Activated T-helper 2 cell treated with anti-CD3 and anti-CD28 coated beads, Interferon-gamma antibody, Interleukin-2, Interleukin-4, amounts not matched to agents 10 μg/mL and 5 μg/mL and 100 μg/mL, durations not matched to agents 14 hours and 24 hours and 36 hours (primary cell): ENCODE measurements at places on chromosomes 5 and 9. TPM values are rescaled to one million over a fixed set of nuclear protein-coding genes. Genes with fewer than 3 reads are reported as not detected.

KDM3B gene
- 52.8 and 54.5 TPM in 2 replicates for total RNA-seq

DNA sequence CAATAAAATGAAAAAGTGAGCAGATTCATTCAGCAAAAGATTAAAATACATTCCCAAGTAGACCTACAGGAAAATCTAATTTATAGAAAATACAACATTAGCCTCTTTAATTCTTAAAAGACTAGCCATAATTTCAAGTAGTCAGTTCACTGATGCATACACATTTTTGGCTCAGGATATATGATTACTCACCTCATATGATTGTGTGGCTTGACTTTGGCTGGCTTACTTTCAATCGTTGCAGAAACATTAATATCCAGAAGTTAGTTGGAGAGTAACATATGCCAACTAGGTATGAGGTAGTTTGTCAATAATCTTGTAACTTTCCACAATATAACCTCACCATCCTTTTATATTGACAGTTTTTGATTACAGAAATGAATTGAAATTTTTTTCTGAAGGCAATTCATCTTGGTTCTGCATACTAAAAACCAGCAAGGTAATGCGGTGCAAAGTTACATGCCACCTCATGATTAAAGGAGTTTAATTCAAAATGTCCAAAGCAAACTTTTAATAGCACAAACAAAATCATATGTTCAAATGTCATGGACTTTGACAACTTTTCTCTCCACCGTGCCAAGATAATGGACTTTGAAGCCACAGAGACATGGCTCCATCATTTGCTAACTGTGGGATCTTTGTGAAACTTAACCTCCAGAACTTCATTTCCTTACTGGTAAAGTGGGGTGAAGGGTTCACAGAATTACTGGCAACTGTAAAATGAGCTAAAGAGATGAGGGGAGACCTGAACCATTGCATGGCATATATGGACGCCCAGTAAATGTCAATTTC, 76.6 kb upstream of the PAM start:
- no peak for DNase-seq

GRCh38 chr5:32233220-32233695, 59.1 kb upstream of the GOLPH3 start:
- no peak for DNase-seq

DNA sequence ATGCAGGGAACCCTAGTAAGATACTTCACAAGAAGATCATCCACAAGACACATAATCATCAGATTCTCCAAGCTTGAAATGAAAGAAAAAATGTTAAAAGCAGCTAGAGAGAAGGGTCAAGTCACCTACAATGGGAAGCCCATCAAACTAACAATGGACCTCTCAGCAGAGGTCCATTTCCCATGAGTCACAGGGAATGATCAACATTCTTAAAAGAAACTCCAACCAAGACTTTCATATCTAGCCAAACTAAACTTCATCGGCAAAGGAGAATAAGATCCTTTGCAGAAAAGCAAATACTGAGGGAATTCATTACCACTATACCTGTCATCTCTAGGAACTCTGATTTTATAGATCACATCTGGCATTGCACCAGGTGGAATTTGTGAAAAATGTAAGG, 52.9 kb upstream of the SPATA31E1 start:
- DNase-seq: no peak

- DNase-seq: no peak
Observed at GRCh38 chr5:135185481-135186065, 151.5 kb upstream of the PITX1 start.

DNA sequence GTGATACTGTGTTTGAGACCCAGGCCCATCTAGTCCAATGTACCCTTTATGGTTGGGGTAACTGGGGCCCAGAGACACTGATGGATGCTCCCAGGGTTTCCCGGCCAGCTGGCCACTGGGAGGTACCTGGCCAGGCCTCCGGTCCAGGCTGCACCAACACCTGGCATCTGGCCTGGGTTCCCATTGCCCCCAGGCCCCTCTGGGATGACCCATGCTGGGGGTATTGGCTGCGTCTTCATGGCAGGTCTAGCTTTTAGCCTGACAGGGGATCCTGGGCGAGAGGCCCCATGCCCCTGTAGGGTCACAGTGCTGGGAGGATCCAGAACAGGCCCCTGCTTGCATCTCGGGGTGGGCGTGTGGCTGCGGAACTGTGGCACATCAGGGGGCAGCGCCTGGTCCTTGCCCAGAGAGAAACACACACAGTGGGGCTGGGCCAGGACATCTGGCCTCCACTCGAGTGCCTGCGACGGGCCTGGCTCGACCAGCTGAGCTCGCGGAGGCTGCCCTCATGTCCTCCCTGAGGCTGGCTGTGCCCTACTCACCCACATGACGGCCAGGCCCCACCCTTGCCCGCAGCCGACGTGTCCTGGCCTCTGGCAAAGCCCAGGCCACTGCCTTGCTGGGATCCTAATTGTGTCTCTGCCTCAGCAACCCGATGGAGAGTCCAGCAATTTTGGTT, 21.5 kb upstream of the COL5A1 start:
- DNase-seq: no peak

DNA sequence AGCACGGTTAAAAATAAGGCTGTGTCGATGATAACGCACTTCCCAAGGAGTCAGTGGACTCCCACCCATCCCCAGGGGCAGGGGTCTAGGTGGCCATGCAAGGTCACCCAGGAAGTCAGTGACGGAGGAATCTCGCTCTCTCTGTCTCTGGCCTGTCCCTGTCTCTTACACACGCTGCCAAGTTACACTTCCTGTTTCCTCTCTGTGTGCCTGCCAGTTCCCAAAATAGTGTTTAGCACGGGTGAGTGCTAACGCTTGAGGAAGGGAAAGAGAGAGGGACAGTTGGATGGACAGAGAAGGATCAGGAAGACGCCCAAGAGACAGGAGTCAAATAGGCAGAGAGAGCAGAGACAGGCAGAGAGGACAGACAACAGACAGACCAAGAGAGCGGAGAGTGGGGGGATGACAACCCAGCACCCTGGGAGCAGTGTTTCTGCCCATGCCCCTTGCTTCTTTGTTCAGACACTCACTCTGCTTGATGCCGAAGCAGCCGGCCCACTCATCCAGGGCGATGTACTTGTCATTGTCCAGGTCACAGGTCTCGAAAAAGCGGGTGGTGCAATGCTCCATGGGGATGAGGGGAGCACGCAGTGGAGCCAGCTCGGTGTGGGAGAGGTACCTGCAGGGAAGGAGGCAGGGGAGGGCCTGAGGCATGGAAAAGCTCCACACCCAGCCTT, 23.0 kb downstream of the SPARC start:
- no peak for DNase-seq

DNA sequence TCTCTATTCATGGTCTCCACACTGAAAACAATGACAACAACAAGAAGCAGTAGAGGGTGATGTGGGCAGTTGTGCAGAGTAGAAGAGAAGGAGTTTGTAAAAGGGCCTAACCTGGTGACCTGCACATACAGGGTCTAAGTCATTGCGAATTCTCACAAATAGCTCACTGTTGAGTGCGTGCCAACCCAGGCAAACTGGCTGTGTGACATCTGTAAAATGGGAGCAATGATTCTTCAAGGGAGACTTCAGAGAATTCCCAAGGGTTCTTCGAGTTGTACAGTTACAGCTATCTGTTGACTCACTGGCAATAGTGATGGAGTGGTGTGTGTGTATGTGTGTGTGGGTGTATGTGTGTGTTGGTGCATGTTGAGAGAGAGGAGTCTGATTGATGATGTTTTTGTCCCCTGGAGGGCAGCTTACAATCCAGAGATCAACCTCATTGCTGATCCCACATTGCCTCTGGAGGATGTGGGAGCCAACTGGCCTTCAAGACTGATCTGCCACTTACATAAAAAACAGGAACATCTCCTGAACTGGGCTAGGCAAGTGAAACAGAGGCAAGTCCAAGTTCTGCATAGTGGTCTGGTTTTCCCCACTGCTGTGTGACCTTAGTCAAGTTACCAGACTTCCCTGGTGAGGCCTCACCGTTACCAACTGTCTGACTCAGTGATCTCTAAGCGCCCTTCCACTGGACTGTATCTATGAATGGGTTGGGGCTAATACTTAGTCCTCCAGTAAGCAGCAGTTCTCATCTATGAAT, 3.2 kb downstream of the FAT2 start:
- DNase-seq: no peak

JAKMIP2 gene
- total RNA-seq: 4.1 and 4.9 TPM in 2 replicates

FAM200C gene
- 1.3 and 1.4 TPM in 2 replicates for total RNA-seq

DNA sequence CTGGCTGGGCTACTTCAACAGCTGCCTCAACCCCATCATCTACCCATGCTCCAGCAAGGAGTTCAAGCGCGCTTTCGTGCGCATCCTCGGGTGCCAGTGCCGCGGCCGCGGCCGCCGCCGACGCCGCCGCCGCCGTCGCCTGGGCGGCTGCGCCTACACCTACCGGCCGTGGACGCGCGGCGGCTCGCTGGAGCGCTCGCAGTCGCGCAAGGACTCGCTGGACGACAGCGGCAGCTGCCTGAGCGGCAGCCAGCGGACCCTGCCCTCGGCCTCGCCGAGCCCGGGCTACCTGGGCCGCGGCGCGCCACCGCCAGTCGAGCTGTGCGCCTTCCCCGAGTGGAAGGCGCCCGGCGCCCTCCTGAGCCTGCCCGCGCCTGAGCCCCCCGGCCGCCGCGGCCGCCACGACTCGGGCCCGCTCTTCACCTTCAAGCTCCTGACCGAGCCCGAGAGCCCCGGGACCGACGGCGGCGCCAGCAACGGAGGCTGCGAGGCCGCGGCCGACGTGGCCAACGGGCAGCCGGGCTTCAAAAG, 36.9 kb upstream of the TTC1 start:
- no peak for DNase-seq

SH2D3C gene
- total RNA-seq: 23.6 and 25.1 TPM in 2 replicates

TLE4 gene
- 20.7 and 21.7 TPM in 2 replicates for total RNA-seq

DNA sequence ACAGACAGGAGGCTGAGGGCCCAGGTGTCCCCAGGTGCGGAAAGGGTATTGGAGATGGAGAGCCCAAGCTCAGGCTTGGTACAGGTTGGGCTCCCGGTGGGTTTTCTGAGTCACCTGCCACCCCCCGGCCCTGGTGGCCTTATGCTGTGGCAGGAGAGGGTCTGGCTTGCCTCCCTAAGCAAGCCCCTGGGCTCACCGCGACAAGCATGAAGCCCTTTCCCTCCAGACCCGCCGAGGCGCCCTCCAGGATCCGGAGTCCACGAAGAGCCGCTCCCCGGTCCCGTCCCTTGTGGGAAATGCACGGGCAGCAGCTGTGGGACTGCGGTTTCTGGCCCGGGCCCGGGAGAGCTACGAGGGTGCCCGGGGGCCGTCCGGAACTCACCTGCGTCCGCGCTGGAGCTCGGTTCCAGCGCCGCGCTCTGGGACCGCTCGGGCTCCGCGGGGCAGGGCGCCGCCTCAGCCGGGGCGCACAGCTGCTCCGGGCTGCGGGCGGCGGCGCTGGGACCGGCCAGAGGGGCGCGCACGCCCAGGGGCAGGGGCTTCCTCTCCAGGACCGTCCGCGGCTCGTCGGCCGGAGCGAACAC, 757 bp downstream of the SAPCD2 start:
- no peak for DNase-seq

DNA sequence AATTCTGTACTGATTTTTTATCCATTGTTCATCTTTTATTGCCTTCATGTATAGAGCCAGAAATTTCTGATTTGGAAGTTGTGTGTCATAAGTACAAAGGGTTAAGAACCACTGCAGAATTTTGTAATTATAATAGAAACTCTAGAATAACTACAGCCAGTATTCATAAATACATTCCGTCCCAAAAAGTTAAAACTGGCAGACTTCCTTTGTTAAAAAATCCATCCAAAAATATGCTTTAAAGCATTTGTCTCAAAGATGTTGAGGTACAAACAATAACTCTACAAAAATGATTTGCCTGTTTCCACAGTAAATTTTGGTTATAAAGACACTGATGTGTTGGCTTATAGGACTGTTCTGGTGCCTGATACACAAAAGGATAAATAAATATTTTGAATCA, 436.6 kb downstream of the DTWD2 start:
- no peak for DNase-seq

DNA sequence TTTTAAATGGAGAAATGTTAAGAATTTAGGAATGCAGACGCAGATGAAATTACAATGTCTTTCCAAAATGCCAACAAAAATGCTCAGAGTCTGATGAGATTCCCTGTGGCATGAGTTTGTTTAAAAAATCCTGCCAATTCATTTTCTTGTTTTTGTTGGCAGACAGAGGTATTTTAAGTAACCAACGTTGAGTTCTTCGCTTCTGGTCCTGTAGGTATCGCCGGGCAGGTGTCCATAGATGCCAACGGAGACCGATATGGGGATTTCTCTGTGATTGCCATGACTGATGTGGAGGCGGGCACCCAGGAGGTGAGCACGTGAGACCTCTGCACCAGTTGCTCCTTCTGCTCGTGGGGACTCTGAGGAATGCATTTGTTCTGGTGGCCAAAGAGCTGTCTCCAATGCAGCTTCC, 69.4 kb downstream of the NPR3 start:
- DNase-seq: no peak

DNA sequence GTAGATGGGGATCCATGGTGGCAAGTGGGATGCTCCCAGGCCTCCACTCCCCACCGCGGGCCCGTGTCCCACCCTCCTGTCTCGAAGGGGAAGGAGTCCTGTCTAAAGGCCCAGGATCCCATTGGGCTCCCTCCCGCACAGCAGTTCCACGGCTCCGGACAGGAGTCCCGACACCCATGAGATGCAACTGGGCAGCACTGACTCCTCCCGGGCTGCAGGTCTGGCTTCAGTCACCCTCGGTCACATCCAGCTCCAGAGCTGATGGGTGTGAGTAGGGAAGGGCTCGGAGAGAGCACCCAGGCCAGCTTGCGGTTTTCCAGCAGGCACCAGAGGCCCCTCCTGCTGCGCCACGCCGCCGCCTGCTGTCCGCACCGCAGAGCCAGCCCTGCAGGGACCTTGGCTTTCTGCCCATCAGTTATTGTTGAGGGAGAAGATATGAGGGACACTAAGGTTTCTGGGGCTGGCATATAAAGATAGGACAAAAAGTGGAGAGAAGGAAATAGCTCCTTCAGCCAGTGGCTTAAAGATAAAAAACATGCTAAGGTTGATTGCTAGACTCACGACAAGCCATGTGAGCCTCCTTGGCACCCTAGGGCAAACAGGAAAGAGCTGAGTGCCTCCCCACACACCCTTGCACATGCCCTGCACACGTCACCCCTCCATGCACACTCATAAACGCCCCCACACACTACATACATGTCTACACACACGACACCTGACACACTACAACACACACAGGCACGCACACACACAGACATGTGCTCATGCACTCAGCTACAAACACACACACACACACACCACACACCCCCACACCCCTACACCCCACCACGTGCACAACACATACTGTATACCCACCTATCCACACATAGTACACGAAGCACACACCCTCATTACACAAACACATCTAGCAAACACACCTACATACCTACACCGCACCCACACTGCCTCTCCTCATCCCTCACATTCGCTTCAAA, 79.0 kb downstream of the AK8 start:
- DNase-seq: no peak

NR5A1 gene
- not detected in 2 replicates for total RNA-seq
